GM13976 (cell line): ENCODE measurements at places on chromosomes 2 and 18.

DNA sequence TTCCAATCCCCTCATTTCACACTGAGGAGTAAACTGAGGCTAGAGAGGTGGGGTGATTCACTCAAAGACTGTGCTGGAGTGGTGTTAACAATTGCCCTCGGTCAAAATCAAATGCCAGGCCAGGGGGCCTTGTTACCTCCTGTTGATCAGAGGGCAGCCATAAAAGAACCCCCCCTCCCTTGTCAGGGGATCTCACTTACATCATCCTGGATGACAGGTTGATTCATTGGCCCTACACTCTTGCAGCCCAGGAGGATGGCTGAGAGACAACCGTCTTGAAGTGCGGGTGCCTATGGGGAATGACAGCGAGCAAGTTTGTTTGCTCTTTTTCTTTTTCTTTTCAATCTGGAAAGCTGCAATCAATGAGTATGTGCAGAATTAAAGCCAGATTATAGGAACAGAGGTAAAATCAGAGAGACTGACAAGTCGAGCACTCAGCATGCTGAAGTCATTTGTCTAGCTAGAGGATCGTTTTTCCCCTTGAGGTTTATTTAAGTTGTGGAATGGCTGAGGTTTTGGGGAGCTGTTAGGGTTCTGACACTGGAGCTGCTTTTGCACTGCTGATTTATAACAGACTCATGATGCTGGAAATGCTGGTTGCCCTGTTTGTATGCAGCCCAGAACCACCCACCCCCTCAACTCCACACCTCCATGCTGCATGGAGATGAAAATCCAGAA is 26.4 kb upstream of the NRP2 start:
- no peak for DNase-seq

DNA sequence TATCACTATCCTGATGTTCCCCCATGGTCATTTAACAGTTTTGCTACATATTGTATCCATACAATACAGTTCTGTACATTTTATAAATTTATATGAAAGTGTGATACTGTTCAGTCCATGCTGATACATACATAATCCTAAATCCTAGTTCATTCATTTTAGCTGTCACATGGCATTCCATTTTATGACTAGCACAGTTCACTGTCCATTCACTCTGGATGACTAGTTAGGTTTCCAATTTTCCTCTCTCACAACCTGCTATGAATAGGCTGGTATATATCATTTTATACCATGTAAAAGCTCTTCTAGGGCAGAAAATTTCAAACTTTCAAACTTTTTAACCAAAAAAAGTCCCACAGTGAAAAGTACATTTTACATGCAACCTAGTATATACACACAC is 15.2 kb downstream of the SMAD2 start:
- DNase-seq = no peak

- DNase-seq = no peak
Observed at GRCh38 chr18:72866442-72866900, 1.3 kb downstream of the NETO1 start.

DNA sequence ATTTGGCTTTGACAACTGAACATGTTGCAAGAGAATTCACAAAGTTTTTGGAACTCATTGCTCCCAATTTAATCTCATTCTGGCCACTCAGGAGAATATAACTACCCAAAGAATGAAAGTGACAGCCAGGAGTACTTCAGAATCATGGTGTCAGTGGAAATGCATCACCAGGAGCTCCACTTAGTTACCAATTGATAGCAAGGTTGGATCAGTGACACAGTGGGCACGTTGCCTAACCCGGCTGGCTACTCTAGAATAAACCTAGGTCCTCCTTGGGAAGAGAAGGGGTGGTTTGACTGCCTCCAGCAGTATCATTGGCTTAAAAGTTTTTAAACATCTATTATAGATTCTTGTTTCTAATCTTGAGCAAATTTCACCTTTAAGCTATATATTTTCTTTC is 40.0 kb upstream of the LRP1B start:
- DNase-seq = no peak

- DNase-seq = no peak
Observed at GRCh38 chr2:182792441-182792840, 74.0 kb downstream of the FRZB start.

GRCh38 chr2:99974682-99975375 is 167.6 kb downstream of the AFF3 start:
- DNase-seq = no peak

GRCh38 chr2:43524177-43524965 is 71.5 kb downstream of the THADA start:
- DNase-seq = no peak

- no peak for DNase-seq
Observed at GRCh38 chr2:188919824-188920223, 54.3 kb upstream of the COL3A1 start.

DNA sequence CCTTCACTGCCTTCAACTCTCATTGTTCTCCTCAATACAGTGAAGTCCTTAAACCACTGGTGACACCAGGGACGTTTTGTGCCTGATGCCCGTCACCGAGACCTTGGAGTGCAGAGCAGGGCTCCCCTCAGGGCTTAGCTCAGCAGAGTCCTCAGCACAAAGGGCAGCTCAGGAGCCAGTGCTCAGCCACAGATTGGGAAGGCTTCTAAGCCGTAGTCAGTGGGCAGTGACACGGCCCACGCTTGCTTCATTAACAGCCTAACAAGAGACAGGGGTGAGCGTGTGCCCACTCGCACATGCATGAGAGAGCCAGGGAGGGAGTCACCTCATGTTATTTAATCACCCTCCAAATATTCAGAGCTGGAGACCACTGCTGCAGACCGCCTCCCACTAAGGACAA is 137.5 kb downstream of the SH3RF3 start:
- no peak for DNase-seq

- DNase-seq = no peak
Observed at GRCh38 chr2:184351126-184351525, 247.2 kb upstream of the ZNF804A start.

DNA sequence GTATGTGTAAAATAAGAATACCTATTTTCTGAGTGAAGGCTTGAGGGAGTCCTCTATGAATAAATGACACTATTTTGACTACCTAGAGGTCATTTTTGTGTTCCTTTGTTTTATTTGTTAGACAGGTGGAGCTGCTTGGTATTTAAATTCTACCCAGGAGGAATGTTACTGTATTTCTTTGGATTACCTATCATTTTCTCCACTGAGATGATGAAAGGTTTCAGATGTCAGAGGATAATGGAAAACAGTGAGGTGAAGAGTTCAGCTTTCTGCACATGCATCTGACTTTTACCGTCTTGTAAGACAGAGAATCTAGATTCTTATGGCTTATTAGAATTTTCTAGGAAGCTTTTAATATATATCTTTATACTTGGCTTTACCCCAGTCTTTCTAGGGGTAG is 689.8 kb upstream of the NXPH2 start:
- no peak for DNase-seq

DNA sequence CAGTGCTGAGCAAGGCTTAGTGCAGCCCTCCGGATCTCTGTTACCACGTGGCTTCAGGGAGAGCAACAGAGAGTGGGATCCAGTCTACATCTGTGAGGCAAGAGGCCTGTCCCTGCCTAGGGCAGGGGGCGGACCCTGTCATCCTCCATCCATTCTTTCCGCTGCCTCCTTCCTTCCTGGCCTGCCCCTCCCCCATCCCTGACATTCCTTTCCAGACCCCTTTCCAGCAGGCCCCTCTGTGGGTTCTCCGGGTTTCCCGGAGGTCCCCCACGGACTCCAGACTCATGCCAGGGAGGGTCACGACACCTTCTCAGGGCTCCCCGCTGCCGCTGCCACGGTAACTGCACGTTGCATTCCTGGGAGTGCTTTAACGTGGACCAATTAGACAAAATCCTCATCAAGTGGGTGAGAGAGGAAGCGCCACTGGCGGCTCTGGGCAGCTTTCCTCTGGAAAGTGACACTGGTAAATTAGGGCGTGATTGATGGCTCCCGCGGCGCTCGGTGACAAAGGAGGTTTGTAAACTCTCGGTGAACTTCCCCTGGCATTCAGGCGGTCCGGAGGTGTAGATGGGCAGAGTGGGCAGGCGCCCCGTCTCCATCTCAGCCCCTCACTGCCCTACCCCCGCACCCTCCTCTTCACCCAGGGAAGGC is 11.4 kb downstream of the ATOH8 start:
- DNase-seq = no peak

DNA sequence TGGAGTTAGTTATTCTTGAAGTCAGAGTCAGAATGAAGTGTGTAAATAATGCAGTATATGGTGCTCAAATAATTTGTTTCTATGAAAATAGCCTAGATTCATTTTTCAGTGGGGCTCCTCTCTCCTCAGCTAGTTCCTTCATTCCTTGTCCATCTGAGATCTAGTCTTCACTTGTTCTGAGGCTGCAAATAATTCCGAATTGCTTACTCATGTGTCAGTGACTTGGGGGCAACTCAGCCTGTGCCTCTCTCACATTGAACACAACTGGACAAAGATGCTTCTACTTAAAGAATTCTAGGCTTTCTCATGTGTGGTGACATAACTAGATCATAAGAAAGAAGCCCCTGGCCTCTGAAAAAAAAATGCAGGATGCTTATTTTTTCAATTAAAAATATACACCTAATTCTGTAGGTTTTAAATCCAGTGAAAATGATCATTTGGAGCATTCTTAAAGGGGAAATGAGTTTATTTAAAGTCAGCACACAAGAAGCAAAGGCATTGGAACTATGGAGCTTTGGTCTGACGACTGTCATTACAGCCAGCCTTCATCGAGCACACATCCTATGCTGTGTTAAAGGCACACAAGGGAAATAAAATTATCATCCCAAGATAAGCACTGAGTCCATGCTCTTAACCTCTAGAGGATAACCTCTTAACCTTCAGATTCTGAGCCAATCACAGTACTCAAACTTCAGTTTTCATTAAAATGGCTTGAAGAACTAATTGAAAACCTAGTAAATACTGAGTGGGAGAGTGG is 24.8 kb upstream of the SCN7A start:
- no peak for DNase-seq
